NT2/D1 (cell line): ENCODE measurements at places on chromosomes 2 and 18.

GRCh38 chr2:63881205-63881604 is 39.5 kb downstream of the UGP2 start:
- DNase-seq: no peak

- no peak for DNase-seq
These were observed 65.9 kb upstream of the TFCP2L1 start for GRCh38 chr2:121350890-121351289.

DNA sequence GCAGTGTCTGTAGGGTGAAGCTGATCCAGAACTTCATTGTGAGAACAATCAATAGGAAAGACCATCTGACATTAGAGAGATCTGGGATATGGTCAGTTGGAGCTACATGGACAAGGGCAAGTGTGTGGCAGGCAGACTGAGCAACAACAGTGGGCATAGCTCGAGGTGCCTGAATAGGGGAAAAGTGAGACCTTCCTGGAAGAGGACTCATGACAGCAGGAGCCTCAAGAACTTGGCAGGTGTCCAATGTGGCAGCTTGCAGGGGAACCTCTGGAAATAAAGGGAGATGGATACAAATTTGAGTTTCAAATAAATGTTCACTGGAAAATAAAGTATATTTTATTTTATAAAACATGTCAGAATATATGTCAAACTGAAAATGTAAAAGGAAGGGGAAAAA is 117.9 kb downstream of the TANC1 start:
- no peak for DNase-seq

DNA sequence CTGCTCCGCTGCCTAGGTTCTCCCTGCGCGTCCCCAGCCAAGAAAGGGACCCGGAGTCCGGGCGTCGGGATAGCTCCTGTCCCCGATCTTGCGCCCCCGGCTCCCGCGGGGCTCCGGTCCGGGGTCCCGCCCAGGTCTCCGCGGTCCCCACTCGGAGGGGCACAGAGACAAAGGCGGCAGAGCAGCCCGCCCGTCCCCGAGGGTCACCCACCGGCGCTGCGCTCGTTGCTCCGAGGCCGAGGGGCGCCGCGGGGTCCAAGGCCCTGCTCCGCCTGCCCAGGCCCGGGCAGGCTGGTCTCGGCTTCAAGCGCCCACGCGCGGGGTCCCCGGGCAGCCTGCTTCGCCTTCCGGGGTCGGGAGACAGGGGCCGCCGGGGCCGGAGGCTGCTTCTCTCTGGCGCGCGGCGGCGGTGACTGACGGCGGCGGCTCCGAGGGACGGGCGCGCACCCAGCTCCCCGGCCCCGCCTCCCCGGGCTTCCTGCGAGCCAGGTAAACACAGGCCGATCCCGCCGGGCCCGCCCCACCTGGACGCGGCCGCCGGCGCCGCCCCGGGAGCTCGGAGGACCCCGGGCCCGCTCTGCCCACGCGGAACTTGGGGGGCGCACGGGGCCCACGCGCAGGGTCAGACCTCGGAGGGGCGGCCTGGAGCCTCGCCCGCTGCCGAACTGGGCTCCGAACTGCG is at the start of gene MBP:
Gene MBP (minus strand): TSS at position 415 of the 682 bp plus-strand sequence. CDS start 27,522 bp downstream, outside the sequence.
- DNase-seq: no peak

DNA sequence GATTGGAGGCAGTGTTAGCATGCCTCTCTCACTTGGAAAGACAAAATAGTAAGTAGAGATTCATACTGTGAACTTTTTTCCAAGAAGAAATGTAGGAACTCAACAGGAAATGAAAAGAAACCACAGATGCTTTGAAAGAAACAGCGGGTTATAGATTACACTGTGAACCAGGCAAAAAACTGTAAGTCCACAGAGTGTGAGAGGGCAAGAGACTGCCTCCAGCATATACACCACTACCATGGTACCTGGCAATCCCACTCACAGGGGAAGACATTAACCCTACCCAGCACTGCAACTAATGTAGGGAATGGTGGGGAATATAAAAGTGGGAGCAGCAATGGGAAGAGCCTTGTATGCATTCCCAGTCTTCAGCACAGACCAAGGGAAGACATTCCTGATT is 150.6 kb upstream of the GALNT5 start:
- DNase-seq: no peak

- no peak for DNase-seq
These were observed 201.4 kb upstream of the TMEM200C start for GRCh38 chr18:6096730-6097129.

DNA sequence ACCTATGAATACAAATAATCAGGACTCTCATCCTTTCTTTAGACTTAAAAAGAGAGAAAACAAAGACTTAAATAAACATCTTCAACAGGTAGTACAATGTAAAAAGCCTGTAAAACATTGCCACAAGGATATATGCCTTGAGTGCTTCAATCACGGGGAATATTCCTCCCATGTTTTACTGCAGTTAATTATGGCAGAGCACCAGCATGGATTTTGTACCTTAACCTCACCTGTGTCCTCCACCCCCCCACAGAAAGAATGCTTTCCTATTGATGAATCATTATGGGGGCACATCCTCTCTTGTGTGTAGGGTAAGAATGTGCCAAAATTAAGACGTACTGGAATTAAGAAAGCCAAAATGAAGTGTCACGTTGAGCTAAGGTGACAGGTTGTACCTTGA is 189.9 kb upstream of the FOSL2 start:
- DNase-seq: no peak
